Epithelial cell of proximal tubule (primary cell): ENCODE measurements at places on chromosomes 12 and 14.

GRCh38 chr12:47991106-47992061 is 12.9 kb downstream of the COL2A1 start:
- no peak for DNase-seq

- no peak for DNase-seq
Observed at GRCh38 chr12:57452937-57453509, 2.1 kb upstream of the INHBE start.

GRCh38 chr12:47962198-47962597 is 1.2 kb upstream of the TMEM106C start:
- DNase-seq, result no peak

DNA sequence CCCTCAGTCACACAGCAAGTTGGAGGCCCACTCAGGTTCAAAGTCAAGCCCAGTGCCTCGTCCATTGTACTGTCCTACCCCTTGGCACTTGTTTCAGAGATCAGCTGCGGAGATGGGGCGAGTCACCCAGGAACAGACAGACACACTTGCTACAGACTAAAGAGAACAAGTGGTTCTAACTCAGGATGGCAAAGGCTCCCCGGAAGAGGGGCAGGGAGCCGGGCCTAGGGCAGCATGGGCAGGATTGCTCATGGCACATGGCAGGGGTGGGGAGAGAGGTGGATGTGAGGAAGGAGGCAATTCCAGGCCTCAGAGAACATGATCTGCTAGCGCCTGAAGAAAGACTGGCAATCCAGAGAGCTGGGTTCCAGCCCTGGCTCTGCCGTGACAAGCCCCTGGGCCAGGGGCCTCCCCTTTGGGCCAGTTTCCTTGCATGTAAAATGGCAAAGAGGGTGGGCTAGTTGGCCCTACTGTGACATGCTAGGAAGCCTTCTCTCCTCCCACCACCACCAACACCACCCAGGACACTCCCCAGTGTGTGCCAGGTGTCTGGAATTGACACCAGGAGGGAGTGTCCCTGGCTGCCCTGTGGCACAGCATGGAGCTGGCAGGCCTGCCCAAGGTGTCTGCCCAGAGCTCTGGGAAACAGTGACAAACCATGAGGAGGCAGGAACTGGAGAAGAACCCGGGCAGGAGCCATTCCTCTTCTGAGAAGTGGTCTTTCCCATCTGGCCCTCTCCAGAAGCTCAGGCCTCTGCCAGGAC is 24.0 kb upstream of the IRF2BPL start:
- DNase-seq, result no peak

DNA sequence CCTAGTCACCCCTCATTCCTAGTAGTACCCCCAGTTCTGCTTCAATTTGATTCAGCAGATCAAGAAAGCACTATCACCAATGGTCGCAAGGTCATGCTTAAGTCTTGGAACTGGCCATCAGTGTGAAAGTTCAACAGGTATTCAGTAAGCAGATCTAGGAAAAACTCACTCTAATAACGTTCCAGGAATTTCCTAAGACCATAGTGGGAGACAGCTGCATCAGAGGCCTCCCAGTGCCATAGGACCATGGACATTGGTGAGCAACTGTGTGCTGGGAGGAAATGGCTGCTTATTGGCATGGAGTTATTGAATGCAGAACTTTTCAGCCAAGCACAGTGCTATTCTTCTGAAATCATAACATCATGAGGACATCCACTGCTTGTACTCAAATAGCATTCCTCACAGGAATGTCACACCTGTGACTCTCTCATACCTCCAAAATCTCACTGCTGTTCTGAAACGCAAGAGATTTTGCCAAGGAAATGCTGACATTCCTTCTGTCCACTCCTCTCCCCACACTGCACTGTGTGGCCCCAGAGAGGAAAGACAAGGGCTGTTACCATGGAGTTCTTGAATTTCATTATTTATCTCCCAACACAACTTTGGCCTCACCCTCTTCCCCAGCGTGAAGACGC is 30.9 kb upstream of the MDM2 start:
- DNase-seq, result no peak

DNA sequence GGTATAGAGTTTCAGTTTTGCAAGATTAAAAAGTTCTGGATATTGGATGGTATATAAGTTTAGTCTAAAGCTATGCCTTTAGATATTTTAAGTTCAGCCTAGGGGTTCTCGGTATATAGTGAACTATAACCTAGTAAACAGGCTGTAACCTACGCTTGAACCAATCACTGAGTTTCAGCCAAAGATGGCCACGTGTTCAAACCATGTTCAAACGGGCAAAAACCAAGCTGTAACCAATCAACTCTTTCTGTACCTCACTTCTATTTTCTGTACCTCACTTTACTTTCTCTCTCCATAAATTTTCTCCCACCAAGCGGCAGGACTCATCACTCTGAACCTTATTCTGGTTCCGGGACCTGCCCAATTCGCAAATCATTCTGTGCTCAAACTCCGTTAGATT is 1.4 kb downstream of the TMBIM4 start:
- no peak for DNase-seq

DNA sequence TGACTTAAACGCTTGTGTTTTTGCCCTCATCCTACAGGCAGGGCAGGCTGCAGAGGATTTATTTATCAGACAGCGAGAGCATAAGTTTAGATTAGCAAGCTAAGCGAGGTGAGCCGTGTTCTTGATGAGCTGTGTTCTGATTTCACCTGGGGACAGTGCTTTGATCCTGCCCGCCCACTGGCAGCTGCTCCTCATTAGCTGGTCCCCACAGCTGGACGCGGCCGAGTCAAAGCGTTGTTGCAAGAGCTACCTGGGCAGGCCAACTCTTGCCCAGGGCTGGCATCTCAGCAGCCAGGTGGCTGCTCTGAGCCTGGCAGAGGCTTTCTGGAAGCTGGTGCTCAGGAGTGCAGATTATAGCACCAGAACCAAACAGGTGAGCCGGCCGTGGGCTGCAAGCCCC is 46.8 kb upstream of the BEGAIN start:
- no peak for DNase-seq

DNA sequence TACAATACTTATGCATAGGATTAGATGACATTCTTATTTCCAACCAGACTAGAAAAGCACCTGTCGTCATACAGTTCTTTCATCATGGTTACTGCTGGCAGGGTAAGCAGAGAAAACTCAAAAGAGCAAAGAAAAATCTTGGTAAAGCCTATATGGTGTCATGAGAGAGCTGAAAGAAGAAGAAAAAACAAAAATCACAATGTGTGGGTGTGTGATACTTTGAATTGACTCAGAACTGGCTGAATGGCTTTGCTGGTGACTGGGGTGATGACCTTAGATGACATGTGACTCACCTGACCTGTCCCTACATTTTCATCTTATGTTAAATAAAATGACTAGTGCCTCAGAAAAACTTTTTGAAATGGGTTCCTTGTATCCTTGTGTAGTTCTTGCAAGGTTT is 278.1 kb upstream of the LMO3 start:
- no peak for DNase-seq

DNA sequence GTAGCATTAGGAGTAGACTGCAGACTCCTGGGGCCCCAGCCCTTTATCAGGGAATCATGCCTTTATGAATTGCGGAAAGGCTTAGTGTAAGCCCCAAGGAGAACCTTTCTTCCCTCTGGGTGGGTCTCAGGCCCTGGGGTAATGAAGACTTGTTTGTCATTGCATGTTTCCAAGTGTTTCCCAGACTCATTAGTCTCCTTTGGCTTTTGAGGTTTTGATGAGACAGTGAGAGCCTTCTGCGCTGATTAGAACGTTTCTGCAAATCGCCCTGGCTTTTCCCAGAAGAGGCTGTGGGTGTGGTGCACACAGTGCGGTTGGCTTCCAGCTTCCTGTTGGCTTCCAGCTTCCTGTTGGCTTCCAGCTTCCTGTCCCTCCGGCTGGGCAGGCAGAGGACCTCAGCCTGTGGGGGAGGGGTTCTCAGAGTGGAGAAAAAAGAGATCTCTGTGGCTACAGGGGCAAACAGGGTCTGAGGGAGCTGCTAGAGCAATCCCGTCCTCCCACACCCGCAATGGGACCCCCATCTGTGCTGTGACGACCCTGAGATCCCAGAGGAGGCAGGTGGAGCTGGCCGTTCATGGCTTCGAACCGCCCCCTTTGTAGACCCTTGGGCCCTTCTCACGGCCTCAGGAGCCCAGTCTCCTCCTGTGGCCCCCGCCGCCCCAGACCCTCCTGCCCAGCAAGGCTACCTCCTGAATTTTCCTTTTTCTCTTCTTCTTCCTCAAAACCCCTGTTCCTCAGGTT is 42.1 kb downstream of the GPR68 start:
- no peak for DNase-seq
